ENCODE measurements at places on chromosomes 4 and X. TPM values are rescaled to one million over a fixed set of nuclear protein-coding genes. Genes with fewer than 3 reads are reported as not detected.

- no peak for DNase-seq
- no peak overlapping the region for H3K4me3 ChIP-seq
- no peak overlapping the region for H3K27ac ChIP-seq
- peaks cover 10% of the 10 kb centered on the region for H3K4me1 ChIP-seq
- no peaks in the 10 kb centered on the region for H3K36me3 ChIP-seq
Measured at GRCh38 chrX:134025986-134026545, 40.7 kb upstream of the GPC3 start.

- peaks cover 4% of the 10 kb centered on the region for H3K27me3 ChIP-seq
- DNase-seq = no peak
- H3K4me3 ChIP-seq = no peak overlapping the region
Measured at GRCh38 chr4:110003401-110004187, 90.9 kb downstream of the EGF start.

GRCh38 chr4:17650406-17650805, 36.0 kb downstream of the MED28 start:
- peaks cover 3% of the 10 kb centered on the region for H3K27me3 ChIP-seq
- H3K4me3 ChIP-seq = no peak overlapping the region
- no peaks in the 10 kb centered on the region for H3K36me3 ChIP-seq

DNA sequence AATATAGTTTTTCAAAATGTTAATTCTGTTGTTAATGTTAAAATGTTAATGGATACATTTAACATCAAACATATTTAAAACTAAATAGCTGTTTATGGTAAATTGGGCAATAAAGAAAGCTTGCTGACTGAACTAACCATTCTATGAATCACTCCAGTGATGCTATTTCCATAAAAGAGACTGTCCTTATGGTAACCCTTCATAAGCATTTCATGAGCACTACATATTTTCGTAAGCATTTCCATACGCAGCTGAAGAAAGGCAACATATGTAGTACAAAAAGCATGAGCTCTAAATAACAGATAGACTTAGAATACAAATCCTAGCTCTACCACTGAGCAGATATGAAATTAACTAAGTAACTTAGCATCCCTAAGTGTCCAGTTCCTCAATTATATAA, 188.9 kb downstream of the COL25A1 start:
- H3K4me1 ChIP-seq = no peaks in the 10 kb centered on the region
- no peak overlapping the region for H3K27ac ChIP-seq
- no peak for DNase-seq
- H3K27me3 ChIP-seq = no peaks in the 10 kb centered on the region

DNA sequence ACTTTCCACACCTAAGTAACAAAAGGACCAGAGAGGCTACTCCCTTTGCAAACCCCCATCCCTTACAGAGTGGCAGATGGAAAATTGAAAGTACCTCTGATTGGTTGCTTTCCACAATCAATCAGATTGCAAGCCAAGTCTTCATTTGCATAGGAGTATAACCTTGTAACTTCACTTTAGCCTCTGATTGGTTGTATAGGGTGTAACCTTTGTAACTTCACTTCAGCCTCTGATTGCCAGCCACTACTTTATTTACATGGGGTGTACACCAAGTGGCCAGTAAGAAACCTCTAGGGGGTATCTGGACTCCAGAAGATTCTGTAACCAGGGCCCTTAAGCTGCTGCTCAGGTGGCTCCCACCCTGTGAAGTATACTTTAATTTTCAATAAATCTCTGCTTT, 48.6 kb downstream of the GPC4 start:
- H3K36me3 ChIP-seq = no peaks in the 10 kb centered on the region
- no peak for DNase-seq
- no peak overlapping the region for H3K27ac ChIP-seq
- H3K4me3 ChIP-seq = no peak overlapping the region
- no peaks in the 10 kb centered on the region for H3K27me3 ChIP-seq
- H3K4me1 ChIP-seq = no peaks in the 10 kb centered on the region

- peak overlapping the region; percentile 95 for H3K27ac ChIP-seq
- no peaks in the 10 kb centered on the region for H3K27me3 ChIP-seq
- DNase-seq = no peak
- H3K4me3 ChIP-seq = peak overlapping the region; percentile 84
Measured at GRCh38 chr4:40190465-40190864, 6.4 kb upstream of the RHOH start.

GRCh38 chr4:147772056-147772455, 40.2 kb downstream of the ARHGAP10 start:
- no peak for DNase-seq
- no peaks in the 10 kb centered on the region for H3K36me3 ChIP-seq

DNA sequence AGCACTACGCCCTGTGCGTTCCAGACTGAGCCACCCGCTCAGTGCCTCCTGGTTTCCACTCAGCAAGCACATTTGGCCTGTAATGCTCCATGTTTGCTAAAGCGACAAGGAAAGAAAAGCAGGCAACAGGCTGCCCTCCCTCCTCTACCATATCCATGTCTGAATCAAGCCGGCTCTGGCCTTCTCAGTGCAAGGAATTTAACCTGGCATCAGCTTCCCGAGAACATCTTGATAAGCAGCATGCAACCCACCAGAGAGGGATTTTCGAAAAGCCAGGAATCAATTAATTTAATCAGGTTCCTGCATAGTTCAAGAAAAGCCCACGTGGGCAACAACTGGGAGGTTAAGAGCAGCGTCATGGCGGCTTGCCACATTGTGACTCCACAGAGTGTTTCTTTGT, 228.2 kb downstream of the HS6ST2 start:
- no peak overlapping the region for H3K4me3 ChIP-seq
- no peak overlapping the region for H3K27ac ChIP-seq
- no peaks in the 10 kb centered on the region for H3K4me1 ChIP-seq
- no peaks in the 10 kb centered on the region for H3K36me3 ChIP-seq

GRCh38 chrX:38868941-38869401, 67.7 kb downstream of the MID1IP1 start:
- H3K27me3 ChIP-seq = no peaks in the 10 kb centered on the region
- H3K27ac ChIP-seq = no peak overlapping the region
- no peaks in the 10 kb centered on the region for H3K4me1 ChIP-seq
- DNase-seq = no peak
- H3K4me3 ChIP-seq = no peak overlapping the region

GRCh38 chrX:71103110-71103983, 3.2 kb downstream of the CXorf65 start:
- peak; percentile 29 for DNase-seq
- peak overlapping the region; percentile 92 for H3K27ac ChIP-seq
- no peaks in the 10 kb centered on the region for H3K27me3 ChIP-seq
- peak overlapping the region; percentile 86 for H3K4me3 ChIP-seq

DNA sequence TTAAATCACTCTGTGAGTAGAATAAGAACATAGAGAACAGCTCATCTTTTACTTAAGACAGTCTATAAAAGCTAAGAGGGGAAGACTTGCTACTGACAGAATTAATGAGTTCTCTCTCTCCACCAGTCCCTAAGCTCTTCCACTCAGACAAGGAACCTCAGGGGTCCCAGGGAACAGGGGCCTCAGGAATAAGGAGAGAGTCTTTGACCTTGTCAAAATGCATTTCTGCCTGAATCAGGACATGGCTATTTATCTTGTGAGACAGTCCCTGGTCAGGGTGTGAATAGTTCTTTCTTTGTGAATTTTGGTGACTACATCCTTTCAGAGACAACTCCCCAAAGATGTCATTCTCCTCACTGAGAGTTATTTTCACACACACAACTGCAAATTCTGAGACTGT, 218.7 kb upstream of the HS3ST1 start:
- no peak for DNase-seq
- H3K4me1 ChIP-seq = no peaks in the 10 kb centered on the region
- H3K27ac ChIP-seq = no peak overlapping the region

- H3K36me3 ChIP-seq = peaks cover 5% of the 10 kb centered on the region
- peaks cover 58% of the 10 kb centered on the region for H3K4me1 ChIP-seq
- H3K27me3 ChIP-seq = no peaks in the 10 kb centered on the region
- H3K4me3 ChIP-seq = peak overlapping the region; percentile 53
- H3K27ac ChIP-seq = peak overlapping the region; percentile 70
Measured at GRCh38 chr4:86939729-86940575, 5.1 kb downstream of the AFF1 start.

GRCh38 chr4:126957987-126958386, 674.8 kb upstream of the INTU start:
- H3K36me3 ChIP-seq = no peaks in the 10 kb centered on the region
- H3K4me1 ChIP-seq = no peaks in the 10 kb centered on the region
- DNase-seq = no peak
- H3K4me3 ChIP-seq = no peak overlapping the region

- peaks cover 18% of the 10 kb centered on the region for H3K4me1 ChIP-seq
- H3K4me3 ChIP-seq = no peak overlapping the region
- H3K36me3 ChIP-seq = peaks cover 4% of the 10 kb centered on the region
- DNase-seq = no peak
Measured at GRCh38 chrX:71510161-71510560, 22.7 kb upstream of the OGT start.

DNA sequence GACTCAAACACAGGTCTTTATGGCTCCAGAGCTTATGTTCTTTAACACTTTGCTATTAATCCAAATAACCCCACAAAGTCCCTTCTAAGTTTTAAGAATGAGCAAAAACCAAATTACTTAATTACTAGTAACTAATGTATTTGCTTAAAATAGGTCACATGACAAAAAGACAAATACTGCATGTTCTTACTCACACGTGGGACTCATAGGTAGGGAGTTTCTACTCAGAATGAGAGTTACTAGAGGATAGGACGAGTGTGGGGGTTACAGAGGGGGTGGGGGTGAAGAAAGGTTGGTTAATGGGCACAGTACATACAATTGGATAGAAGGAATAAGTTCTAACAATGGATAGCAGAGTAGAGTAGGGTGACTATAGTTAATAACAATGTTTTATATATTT, 5.8 kb downstream of the RPS6KA3 start:
- no peak for DNase-seq
- H3K4me3 ChIP-seq = no peak overlapping the region
- peaks cover 46% of the 10 kb centered on the region for H3K4me1 ChIP-seq
- H3K27ac ChIP-seq = no peak overlapping the region

- H3K4me3 ChIP-seq = no peak overlapping the region
- DNase-seq = no peak
- no peak overlapping the region for H3K27ac ChIP-seq
- no peaks in the 10 kb centered on the region for H3K27me3 ChIP-seq
- H3K36me3 ChIP-seq = peaks cover 36% of the 10 kb centered on the region
Measured at GRCh38 chrX:1486177-1486576, 33.5 kb upstream of the ASMTL start.

- no peak overlapping the region for H3K27ac ChIP-seq
- H3K4me3 ChIP-seq = no peak overlapping the region
- no peaks in the 10 kb centered on the region for H3K36me3 ChIP-seq
- no peak for DNase-seq
Measured at GRCh38 chr4:176422001-176422400, 102.2 kb downstream of the SPCS3 start.

DNA sequence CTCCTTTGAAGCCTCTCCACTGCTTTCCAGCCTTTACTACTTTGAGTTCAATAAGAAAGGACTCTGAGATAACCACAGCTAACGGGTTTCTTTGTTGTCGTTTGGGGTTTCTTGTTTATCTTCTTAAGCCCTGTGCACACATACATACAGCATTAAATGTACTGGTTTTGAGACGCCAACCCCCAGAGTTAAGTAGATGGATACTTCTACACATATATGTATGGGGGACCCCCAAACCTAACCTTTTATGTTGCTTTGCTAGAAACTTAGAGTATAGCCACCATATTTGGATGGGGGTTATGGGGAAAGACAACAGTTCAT, 697 bp downstream of the CEP135 start:
- H3K4me1 ChIP-seq = peaks cover 44% of the 10 kb centered on the region
- H3K4me3 ChIP-seq = peak overlapping the region; percentile 86
- H3K27me3 ChIP-seq = no peaks in the 10 kb centered on the region
- DNase-seq = no peak
- H3K36me3 ChIP-seq = peaks cover 20% of the 10 kb centered on the region

- H3K4me1 ChIP-seq = no peaks in the 10 kb centered on the region
- peak overlapping the region; percentile 19 for H3K27ac ChIP-seq
- peaks cover 16% of the 10 kb centered on the region for H3K36me3 ChIP-seq
- DNase-seq = no peak
- H3K27me3 ChIP-seq = no peaks in the 10 kb centered on the region
Measured at GRCh38 chrX:150465326-150465725, 102.2 kb downstream of the MAMLD1 start.

DNA sequence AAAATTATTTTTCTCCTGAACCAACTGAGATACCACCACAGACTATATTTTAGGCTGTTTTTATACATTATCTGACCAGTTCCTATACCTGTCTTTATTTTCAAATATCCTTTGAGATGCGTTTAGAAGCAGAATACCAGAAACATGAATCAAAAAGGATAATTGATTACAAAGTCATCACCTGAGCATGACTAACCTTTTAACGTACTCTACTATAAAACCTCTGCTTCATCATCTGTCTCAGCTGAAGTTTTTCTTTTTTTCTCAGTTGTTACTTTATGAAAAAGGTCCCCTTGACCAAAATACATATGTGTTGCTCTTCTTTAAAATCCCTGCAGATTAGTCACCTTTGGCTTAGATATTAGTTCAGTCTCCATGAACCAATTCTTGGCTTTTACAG, 109.8 kb downstream of the AMMECR1 start:
- H3K27ac ChIP-seq = no peak overlapping the region
- peaks cover 13% of the 10 kb centered on the region for H3K4me1 ChIP-seq
- DNase-seq = no peak
- H3K27me3 ChIP-seq = no peaks in the 10 kb centered on the region
- no peak overlapping the region for H3K4me3 ChIP-seq

Gene YY2
- total RNA-seq = 2.2 TPM

Gene TMEM144
- total RNA-seq = not detected

Gene TBX22
- total RNA-seq = not detected

Gene NAA11
- total RNA-seq = not detected

Gene PDLIM3
- total RNA-seq = not detected

Gene TMEM165
- 112 TPM for total RNA-seq

Gene MID1
- not detected for total RNA-seq

Gene PCSK1N
- 0.36 TPM for total RNA-seq

Gene CT47A1
- not detected for total RNA-seq

Gene WDR17
- 1.6 TPM for total RNA-seq

Gene TGIF2LX
- total RNA-seq = not detected

Gene PABPC5
- total RNA-seq = not detected

Gene ASB12
- total RNA-seq = not detected

Gene ZXDA
- 3.6 TPM for total RNA-seq

Gene SOWAHD
- 0.21 TPM for total RNA-seq

All from activated T-helper 1 cell treated with anti-CD3 and anti-CD28 coated beads, Interleukin-12 subunit alpha, Interleukin-12 subunit beta, Interleukin-2, Interleukin-4 antibody, amounts not matched to agents 30 ng/mL and 10 ng/mL and 1 ng/mL, durations not matched to agents 14 hours and 24 hours and 36 hours (primary cell).